ENCODE measurements at places on chromosomes 16 and 17.

DNA sequence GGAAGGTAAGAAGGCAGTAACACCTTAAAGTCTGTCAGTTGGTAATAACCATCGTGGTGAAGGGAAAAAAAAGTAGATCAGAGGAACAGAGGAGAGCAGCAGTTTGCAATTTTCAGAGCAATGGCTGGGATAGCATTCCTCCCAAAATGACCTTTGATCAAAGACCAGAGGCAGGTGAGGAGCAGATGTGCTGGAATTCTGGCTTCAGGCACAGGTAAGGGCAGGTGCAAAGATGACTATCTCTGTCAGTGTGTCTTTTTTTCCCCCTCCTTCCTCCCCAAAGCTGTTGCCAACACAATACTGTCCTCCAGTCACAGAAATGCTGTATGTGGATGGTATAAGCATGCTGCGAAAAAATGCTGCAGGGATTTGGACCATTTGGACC lies 166.7 kb downstream of the XYLT1 start:
- no peak for DNase-seq

GRCh38 chr16:4081047-4081446 lies 35.2 kb downstream of the ADCY9 start:
- DNase-seq, result no peak

GRCh38 chr16:87447323-87447722 lies 45.5 kb downstream of the ZCCHC14 start:
- no peak for DNase-seq

DNA sequence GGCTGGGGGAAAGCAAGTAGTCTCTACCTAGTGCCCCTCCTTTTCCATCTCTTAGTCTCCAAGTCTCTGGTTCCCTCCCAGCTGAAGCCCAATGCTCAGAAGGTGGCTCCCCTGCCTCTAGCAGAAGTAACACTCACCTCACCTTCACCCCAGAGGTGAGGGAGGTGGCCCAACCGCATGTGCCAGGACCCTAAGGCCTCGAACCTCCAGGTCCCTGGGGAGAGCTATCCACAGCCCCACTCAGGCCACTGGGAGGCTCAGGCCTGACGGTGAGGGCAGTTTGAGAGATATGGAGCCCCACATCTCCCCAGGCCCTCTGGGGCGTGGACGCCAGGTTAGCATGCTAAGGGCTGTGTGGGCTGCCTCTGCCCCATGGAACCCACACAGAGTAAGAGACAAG lies 5.8 kb downstream of the CBLN1 start:
- DNase-seq, result no peak

GRCh38 chr17:50765454-50766221 lies 1.7 kb downstream of the ANKRD40CL start:
- DNase-seq, result no peak

- no peak for DNase-seq
Measured at GRCh38 chr17:44004761-44005526, 522 bp downstream of the NAGS start.

GRCh38 chr17:50461550-50462132 lies 7.0 kb downstream of the CHAD start:
- DNase-seq, result no peak

DNA sequence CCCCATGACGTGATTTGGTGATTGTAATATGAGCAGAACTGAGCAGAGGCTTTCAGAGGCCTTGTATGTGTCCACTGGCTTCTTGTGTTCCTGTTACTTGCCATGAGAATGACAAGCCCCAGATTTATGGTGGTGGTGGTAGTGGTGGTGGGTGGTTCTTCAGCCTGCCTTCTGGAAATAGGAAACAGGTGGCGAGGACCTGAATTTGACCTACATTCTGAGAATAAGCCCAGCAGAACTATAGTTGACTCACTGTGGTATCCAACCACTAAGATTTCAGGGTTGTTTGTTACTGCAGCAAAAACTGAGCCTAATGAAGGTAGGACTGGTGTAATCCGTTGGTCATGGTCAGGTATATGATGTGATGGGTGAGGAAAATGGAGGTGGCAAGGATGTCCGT lies 93.0 kb downstream of the SHISA9 start:
- no peak for DNase-seq

DNA sequence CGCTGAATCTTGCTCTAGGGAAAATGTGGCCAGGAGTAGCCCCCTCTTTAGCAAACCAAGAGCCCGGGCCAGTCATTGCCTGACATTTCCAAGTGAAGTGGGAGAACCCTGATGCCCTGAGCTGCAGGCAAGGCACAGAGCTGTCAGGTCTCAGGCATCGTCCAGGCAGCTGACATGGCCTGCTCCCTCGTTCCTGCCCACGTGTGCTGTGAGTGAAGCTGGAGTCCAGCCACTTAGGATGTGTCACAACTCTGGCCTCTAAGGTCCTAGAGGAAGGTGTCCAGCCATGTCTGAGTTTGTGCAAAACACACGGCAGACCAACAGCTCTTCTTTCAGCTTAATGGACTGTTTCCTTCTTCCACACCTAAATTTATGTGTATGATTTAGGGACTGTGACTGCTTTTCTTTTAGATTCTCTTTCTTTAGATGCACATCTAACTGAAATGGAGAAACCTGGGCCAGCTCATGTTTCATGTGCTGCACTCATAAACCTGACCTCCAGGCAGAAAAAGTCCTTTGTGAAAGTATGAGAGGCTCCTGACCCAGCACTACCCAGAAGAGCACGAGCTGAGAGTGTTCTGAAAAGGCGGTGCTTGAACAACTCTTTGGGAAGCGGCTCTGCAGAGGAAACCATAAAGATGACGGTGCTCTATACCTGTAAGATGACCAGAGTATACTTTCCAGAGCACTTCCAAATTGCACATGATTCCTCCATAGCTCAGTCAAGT lies 14.8 kb upstream of the LIMD2 start:
- DNase-seq, result no peak

GRCh38 chr17:30176855-30177254 lies 58.6 kb downstream of the SLC6A4 start:
- no peak for DNase-seq

GRCh38 chr16:53198933-53199332 lies 144.1 kb downstream of the CHD9 start:
- no peak for DNase-seq

- no peak for DNase-seq
Measured at GRCh38 chr16:86523166-86523740, 12.9 kb downstream of the FOXF1 start.

DNA sequence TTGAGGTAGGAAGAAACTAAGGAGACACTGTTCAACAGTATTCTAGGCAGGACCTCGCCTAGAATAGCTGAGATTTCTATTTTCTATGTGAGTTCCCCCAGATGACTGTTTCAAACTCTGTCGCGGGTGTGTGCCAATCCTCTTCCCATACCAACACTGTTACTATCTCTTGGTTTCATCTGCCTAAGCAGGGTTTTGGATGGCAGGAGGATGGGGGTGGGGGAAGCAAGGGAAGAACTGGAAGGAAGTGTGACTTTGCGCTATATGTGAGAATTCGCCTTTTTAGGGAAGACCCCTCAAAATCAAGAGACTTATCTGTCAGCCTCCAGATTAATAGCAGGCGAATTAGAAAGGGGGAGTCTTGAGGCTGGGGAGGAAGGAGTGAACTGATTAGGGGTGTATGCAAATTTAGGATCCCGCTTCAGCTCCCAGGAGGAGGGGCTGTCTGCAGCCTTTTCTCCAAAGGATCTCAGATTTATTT lies 521 bp upstream of the G6PC3 start:
- DNase-seq, result no peak

DNA sequence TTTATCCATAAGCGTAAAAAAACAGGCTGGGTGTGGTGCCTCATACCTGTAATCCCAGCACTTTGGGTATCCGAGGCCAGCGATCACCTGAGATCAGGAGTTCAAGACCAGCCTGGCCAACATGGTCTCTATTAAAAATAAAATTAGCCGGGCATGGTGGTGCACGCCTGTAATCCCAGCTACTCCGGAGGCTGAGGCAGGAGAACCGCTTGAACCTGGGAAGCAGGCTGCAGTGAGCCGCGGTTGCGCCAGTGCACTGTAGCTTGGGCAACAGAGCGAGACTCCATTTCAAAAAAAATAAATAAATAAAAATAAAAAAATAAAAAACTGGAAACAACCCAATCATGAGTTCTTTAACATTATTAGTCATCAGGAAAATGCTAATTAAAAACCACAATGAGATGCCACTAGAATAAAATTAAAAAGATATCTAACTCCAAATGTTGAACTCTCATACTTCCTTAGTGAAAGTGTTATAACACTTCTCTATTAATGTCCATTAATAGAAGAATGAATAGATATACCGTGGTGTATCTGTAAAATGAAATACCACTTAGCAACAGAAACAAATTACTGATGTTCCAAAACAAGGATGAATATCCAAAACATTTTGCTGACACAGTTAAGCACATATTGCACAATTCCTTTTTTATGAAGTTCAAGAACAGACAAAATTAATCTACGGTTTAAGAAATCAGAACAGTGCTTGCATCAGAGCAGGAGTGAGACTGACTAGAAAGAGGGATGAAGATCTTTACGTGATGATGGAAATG lies 13.1 kb downstream of the MPHOSPH6 start:
- no peak for DNase-seq

DNA sequence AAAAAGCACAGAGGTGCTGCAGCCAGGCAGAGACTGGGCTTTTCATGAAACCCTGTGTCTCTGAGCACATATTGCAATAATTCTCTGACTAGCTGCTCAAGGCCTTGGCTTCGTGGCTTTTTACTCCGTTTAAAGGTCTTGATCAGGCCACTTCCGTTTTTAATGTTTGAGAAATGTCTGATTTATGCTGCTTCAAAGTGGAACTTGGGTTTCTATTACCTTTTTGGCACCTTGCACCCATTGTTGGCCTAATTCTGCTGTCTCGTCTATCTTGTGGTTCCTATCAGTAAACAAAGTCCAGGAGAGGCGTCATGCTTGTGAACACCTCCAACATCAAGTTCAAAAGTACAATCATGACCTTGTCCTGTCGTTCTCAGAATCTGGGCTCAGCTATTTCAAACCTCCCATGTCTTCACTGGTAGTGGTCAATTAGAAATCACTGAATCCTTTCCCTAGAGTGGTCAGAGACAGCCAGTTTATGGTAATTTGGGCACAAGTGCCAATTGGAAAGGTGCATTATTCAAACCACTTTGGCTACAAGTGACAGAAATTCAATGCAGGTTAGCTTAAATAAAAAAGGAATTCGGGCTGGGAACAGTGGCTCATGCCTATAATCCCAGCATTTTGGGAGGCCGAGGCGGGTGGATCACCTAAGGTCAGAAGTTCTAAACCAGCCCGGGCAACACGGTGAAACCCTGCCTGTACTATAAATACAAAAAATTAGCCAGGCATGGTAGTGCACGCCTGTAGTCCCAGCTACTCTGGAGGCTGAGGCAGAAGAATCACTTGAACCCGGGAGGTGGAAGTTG lies 33.3 kb upstream of the METTL9 start:
- DNase-seq, result no peak

DNA sequence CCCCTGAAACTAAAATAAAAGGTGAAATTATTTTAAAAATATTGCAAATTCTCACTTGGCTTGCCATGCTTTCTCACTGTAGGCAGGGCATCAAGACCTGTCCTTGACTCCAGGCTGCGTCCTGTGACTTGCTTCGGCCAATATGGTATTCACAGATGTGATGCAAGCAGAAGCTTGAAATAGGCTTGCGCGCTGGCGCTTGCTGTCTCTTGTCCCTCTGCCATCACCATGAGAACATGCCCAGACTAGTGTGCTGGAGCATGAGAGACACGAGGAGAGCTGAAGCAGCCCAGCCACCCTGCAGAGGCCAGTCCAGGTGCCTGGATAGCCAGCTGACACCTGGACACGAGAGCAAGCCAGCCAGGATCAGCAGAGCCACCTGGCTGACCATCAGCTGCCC lies 21.8 kb upstream of the ZKSCAN2 start:
- peak; percentile 20 for DNase-seq

- no peak for DNase-seq
Measured at GRCh38 chr17:82880620-82881323, 41.0 kb upstream of the ZNF750 start.

DNA sequence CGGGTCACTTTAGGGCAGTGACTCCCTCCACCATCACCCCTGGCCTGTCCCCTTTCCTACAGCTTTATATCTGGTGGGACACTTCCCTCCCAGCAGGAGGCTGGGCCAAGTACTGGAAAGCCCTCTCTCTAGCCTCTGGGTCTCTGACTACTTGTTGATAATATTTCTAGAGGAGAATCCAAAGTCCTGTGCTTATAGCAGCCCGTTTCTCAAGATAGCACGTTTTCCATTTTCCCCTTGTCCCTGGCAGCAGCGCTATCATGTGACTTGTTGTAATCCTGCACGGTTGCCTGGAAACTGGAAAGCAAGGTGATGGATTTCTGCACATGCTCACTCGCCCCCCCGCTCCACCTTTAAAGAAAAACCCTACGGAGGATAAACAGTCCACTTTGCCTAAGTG lies 3.3 kb upstream of the AXIN2 start:
- peak; percentile 24 for DNase-seq

- peak; percentile 71 for DNase-seq
Measured at GRCh38 chr17:50681263-50682200, 26.2 kb downstream of the ANKRD40 start.

- DNase-seq, result no peak
Measured at GRCh38 chr16:68900009-68900408, 56.7 kb downstream of the TANGO6 start.

- peak; percentile 80 for DNase-seq
Measured at GRCh38 chr17:59154721-59155438, at the start of gene SKA2. Gene SKA2, minus strand, starts transcription at chr17:59155186. Its CDS starts 23 bp downstream, at chr17:59155163.

Measured in SHP77 treated with DMSO at 0.1 percent for 48 hours (cell line).